ENCODE measurements at places on chromosomes 13 and 19.

GRCh38 chr19:35375505-35376307 is 4.8 kb downstream of the GPR42 start:
- no peak for DNase-seq

GRCh38 chr13:103517768-103518102 is 451.5 kb upstream of the SLC10A2 start:
- DNase-seq: no peak

- DNase-seq: no peak
Measured at GRCh38 chr13:21006141-21007005, 55.0 kb downstream of the LATS2 start.

DNA sequence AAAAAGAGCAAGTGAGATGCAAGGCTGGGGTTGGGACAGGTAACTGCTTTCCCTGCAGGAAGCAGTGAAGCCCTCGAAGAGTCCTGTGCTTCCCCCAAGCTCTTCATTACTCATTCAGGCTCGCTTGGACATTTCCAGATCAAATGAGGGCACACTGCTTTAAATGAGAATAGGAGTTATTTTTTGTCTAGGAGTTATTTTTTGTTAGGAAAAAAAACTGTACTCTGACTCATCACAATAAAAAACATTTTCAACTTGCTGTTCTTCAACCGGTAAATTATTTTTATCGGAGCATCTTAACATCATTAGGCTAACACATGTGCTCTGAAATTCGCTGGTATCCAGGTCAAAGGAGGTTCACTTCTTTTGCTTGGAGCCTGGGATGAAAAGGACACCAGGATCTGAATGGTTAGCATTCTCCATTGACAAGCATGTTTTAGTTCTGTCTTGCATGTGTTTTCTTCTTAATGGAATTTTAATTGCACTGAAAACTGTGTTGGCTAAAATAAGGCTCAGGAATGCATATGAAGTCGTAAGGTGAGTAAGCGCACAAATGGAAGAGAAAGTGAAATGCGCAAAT is 80.7 kb upstream of the STK24 start:
- DNase-seq: no peak

- DNase-seq: no peak
Measured at GRCh38 chr19:28915737-28916460, 297.1 kb downstream of the UQCRFS1 start.

- no peak for DNase-seq
Measured at GRCh38 chr13:106989876-106990275, 421.9 kb upstream of the ARGLU1 start.

DNA sequence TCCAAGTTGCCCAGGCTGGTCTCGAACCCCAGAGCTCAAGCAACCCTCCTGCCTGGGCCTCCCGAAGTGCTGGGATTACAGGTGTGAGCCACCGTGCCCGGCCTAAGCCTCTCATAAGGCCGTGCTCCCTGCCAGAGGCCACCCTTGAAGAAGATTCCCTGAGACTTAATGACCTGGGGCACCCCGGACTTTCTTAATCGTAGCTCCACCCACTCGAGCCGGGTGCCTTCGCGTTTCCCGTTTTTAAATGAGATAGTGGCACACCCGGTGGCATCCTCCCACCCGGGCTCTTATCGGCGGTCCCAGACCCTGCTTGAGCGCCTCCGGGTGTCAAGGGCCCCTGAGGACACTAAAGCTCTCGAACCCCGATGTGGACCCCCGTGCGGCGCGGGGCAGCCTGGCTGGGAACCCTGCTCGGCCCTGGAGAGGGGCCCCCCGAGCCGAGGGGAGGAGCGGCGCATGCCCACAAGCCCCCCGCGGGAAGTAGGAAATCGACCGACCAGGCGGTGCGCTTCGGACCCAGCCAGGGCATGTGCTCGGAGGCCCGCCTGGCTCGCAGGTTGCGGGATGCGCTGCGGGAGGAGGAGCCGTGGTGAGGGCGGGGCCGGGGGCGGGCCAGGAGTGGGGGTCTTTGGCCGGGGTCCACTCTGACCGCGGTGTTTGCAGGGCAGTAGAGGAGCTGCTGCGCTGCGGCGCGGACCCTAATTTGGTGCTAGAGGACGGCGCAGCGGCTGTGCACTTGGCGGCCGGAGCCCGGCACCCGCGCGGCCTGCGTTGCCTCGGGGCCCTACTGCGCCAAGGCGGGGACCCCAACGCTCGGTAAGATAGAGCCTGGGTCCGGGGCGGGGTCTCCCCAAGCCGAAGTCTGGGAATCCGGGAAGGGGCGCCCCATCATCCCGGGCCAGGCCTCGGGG is at the start of gene ANKLE1:
Gene ANKLE1, plus strand, starts transcription at position 511 of the 914 bp plus-strand sequence. Its CDS starts 20 bp downstream, at position 531.
- DNase-seq: no peak

GRCh38 chr19:3798137-3798536 is 12.0 kb upstream of the MATK start:
- no peak for DNase-seq

DNA sequence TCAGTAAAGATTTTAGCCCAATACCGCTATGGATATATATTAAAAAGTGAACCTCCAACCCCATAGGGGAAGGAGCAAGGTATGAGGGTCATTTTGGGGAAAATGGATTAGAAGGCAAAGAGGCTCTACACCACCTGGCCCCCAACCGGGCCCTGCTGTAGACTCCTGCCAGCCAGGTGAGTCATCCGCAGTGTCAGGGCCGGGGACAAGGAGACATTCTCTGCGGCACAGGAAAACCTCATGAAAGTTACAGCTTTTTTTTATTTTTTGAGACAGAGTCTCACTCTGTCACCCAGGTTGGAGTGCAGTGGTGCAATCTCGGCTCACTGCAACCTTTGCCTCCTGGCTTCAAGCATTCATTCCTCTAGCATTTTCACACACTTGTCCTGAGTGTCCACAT is 32.0 kb downstream of the ZFR2 start:
- DNase-seq: no peak

GRCh38 chr19:11257846-11258380 is 4.4 kb downstream of the DOCK6 start:
- no peak for DNase-seq

GRCh38 chr19:31334101-31334848 is 15.0 kb downstream of the TSHZ3 start:
- no peak for DNase-seq

- DNase-seq: no peak
Measured at GRCh38 chr13:75154331-75154730, 327.6 kb downstream of the TBC1D4 start.

GRCh38 chr13:110887597-110888333 is 27.1 kb downstream of the ANKRD10 start:
- DNase-seq: no peak

Measured in activated T-cell treated with anti-CD3 and anti-CD28 coated beads for 4 hours (primary cell).